ENCODE measurements at places on chromosomes 5 and 9. TPM values are rescaled to one million over a fixed set of nuclear protein-coding genes. Genes with fewer than 3 reads are reported as not detected.

Gene ARHGEF37
- 23.6 TPM for total RNA-seq

- no peak for ATAC-seq
Observed at GRCh38 chr5:125057912-125058826, 311.7 kb upstream of the ZNF608 start.

DNA sequence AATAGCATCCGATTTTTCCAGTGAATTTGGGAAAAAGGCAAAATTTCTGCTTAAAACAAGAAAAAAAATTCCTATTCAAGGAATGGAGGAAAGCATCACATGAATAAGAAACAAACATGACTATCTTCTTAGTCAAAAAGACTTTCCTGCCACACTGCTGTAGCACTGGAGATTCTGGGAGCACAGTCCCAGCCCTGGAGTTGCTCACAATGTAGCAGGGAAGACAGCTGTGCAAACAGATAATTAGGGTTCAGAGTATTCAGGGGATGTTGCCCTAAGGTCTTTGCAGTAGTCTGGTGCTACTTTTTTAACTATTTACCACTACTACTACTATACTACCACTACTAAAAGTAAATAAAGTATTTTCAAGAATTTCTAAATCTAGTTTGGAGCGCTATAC, 86.5 kb downstream of the BNC2 start:
- ATAC-seq = no peak

DNA sequence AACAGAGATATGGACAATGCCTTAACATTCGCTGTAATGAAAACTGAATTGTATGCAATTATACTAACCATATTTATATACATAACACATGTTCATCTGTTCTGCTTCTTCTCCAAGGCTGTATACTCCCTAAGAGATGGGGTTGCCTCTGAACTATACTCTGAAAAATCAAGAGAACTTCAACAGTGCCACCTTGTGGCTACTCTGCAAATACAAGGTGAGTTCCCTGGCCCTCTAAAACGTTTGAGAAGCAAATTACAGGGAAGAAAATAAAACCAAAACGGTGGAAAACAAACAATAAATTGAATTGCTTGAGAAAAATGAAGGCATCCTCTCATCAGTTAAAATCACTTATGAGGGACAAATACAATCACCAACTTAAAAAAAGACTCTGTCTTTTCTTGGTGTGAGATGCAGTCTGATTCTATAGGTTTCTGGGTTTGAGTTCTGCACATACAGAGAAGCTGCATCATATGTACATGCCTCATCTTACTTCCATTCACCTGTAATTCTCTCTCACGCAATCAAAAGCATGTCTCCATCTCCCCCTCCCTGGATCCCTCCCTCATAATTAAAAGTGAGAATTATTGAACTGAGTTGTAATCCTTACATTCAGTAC, 98.6 kb downstream of the FBXW11 start:
- peak; percentile 82 for ATAC-seq

Gene MRPL50
- 6.9 TPM for total RNA-seq

GRCh38 chr5:15606197-15606596, 106.2 kb downstream of the FBXL7 start:
- ATAC-seq = no peak

Gene INSL6
- total RNA-seq = not detected

DNA sequence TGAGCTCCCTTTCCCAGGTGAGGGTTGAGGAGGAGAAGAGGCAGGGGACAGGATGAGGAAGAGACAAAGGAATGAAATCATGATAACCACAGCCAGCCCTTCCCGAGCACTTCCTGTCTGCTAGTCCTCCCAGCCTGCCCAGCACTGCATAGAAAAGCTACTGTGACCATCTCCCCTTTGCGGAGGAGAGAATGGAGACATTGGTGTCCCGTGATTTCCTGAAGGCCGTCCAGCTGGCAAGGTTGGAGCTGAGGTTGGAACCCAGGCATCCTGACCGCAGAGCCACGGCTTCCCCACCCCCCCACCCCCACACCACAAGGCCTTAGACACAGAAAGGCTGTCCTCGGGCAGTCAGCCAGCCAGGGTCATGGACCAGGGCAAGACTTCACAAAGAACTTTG, 131.1 kb upstream of the ICE1 start:
- ATAC-seq = no peak

DNA sequence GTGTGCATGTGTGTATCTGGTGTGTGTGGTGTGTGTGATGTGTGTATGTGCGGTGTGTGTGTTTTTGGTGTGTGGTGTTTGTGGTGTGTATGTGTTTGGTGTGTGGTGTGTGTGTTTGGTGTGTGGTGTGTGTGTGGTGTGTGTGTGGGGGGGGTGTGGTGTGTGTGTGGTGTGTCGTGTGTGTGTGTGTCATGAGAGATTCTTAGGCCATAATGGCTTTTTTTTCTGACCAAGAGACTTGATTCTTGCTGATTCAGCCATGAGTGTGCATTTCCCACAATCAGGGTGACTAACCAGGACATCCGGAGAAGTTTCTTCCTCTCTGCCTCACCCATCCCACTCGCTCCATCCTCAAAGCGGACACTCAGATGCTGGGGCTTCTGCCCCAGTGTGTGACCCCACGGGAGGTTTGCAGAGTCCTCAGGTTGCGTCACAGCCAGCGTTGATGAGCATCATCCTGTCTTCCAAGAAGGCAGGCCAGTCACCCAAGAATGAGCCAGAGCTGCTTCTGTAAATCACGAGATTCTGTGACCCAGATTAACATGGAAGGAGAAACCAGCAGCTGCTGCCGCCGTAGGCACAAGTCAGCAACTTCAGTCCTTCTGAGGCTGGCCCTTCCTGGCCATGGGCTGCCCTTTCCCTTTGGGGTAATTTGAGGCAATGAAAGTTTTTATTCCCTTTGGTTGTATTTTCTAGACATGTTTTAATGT, 12.5 kb upstream of the CTSL start:
- ATAC-seq = peak; percentile 76

DNA sequence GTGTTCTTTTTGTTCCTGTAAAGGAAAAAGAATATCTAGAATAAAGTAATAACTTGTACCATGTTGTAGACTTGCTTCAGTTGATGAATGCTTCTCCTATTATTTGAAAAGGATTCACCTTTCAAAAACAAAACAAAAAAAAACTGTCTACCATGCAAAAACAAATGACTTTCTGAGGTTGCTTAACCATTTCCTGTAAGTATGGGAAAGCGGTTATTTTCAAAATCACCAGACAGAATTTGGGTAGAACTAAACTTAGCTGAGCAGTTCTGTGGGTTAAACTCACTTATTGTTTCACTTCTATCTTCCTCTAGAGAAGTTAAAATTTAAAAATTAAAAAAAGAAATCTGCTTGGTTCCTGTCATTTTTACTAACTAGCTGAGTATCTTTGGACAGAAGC, 25.2 kb downstream of the LNPEP start:
- ATAC-seq = no peak

GRCh38 chr5:112604732-112605630, 132.7 kb upstream of the APC start:
- ATAC-seq = no peak

- ATAC-seq = no peak
Observed at GRCh38 chr5:115573133-115573532, 28.6 kb upstream of the FEM1C start.

GRCh38 chr9:77386187-77386586, 208.9 kb downstream of the VPS13A start:
- no peak for ATAC-seq

DNA sequence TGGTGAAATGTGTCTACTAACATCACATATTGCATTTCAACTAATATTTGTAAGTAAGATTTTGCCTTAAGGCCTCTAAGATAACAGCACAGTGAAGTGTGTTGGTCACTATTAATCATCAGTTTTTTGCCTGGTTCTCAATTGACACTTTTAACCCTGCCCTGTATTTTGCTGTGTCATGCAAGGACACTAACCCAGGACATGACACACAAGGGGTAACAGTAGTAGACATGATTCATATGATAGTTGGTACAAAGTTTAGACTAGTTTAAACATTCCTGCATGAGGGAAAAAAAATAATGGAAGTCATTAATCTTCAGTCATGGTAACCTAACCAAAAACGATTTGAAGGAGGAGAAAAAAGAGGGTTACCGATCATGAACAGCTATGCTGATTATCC, 207.0 kb downstream of the DEPDC1B start:
- peak; percentile 85 for ATAC-seq

Gene PDLIM4
- 26.9 TPM for total RNA-seq

Gene COL15A1
- 7.5 TPM for total RNA-seq

GRCh38 chr9:34087370-34087769, 38.7 kb upstream of the UBAP2 start:
- ATAC-seq = no peak

Gene TGFBR1
- total RNA-seq = 31.5 TPM

DNA sequence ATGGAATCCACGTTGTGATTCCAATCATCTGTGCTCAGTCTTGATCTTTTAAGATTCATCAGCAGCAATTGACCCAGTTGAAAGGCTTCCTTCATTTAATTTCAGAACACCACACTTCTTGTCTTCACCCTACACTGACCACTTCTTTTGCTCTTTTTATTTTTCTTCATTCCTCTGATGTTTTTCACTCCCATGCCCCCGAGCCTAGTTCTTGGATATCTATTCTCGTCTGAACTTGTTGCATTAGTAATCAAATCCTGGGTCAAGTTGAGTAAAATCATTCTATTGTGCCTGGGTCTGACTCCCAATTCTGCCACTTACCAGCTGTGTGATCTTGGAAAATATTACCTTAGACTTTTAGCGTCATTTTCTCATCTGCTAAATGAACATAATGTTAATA, 356.5 kb downstream of the CDH12 start:
- ATAC-seq = no peak

Gene TMEM174
- not detected for total RNA-seq

GRCh38 chr9:133732639-133733408, 5.3 kb downstream of the SARDH start:
- no peak for ATAC-seq

DNA sequence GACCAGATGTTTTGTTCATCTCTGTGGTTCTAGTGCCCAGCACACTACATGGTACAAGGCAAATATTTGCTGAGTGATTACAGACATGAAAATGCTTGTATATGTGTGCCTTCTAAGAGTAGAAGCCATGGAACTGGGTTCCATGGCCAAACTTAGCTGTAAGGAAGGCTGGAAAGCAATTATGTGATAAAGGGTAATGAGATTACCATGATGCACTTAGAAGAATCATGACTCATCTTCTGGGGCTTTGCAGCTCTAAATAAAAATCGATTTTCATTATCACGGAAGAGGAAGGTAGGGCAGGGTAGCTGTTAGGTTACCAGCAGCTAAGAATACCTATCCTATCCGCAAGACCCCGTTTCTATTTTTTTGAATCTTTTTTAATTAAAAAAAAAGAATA, 28.0 kb downstream of the RFK start:
- no peak for ATAC-seq

GRCh38 chr5:176831425-176831824, 21.1 kb downstream of the UNC5A start:
- no peak for ATAC-seq

DNA sequence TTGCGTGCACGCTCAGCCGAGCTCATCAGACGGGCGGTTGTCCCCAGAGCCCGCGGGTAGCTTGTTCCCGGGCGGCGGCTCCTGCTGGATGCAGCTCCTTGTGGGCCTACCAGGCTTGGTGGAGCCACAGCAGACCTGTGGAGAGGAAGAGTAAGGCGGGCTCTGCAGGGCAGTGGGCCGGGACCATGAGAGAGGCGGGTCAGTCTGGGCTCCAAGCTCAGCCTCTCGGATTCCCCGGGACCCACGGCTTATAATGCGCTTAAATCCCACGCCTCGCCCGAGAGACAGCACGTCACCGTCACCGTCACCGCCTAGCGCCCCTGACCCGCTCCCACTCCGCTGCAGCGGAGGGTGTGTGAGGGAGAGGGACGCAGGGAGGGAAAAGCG, 1.9 kb upstream of the ANKRD18A start:
- no peak for ATAC-seq

GRCh38 chr9:26375448-26375847, 517.2 kb downstream of the CAAP1 start:
- no peak for ATAC-seq

DNA sequence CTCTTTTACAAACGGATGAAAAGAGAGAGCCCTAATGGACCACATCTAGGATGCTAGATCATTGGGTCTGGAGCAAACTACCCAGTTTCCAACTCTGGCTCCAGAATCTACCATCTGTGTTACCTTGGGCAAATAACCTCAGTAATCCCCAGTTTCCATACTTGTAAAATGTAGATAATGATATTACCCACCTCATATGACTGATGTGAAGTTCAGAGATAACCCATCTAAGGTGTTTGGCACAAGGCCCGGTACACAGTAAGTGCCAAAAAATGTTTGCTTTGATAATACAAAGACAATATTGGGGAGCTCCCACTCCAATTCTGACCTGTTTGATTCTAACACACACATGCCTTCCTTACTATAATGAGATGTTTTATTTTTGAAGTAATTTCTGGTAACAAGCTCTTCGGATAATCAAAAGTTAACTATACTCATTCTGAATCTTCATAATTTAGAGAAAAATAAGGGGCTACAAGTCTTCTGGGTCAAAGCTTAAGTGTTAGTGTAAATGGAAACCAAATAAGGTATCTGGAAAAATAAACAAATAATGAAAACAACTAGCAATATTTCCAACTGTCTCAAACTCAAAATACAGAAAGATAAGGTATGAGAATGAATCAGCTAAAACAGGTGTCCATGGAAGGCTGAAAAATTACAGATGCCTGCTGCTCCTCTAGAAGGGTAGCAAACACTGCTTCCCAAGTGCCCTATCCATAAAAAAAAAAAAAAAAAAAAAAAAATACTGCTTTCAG, 30.4 kb downstream of the ELL2 start:
- ATAC-seq = no peak

GRCh38 chr5:167840527-167841130, 450.8 kb upstream of the WWC1 start:
- ATAC-seq = no peak

GRCh38 chr5:68754536-68754935, 339.3 kb upstream of the SLC30A5 start:
- ATAC-seq = no peak

GRCh38 chr9:106954974-106955850, 92.2 kb downstream of the ZNF462 start:
- ATAC-seq = peak; percentile 35

Gene TGFBI
- total RNA-seq = 13.4 TPM

DNA sequence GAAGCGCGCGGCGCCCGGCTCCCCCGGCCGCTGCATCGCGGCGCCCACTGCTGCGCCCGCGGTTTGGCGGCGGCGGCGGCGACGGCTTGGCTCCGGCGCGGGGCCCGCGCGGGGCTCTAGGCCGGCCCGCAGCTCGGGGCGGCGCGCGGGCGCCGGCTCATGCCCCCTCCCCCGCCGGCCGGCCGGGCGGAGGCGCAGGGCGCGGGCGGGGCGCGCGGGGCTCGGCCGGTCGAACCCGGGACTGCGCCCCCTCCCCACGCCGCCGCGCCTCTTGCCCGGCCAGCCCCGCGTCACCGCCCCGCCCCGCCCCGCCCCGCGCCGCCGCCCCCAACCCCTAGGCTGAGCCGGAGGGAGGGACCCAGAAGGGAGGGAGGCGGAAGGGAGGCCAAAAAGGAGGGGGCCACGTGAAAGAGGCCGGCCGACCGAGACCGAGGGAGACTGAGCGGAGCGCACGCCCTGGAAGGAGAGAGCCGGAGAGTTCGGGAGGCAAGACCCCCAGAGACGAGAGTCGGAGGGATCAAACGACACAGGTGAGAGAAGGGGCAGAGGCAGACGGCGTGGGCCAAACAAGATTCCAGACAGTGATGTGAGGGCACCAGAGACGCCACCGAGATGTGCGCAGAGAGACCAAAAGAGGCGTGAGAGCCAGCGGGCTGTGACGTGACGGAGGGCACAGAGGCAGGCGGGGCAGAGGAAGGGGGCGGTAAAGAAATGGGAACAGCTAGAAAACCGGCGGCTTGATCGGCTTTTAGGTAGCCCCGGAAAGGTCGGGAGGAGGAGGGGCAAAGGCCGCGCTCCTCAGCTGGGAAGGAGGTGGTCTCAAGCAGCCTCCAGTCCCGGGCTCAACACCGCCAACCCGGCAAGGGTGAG, at the start of gene BARX1:
Gene BARX1, minus strand, starts transcription at position 245 of the 870 bp plus-strand sequence. Its CDS starts 209 bp downstream, at position 36.
- no peak for ATAC-seq

- no peak for ATAC-seq
Observed at GRCh38 chr5:35302544-35302943, 72.3 kb upstream of the PRLR start.

Data from esophagus mucosa (tissue), 1 donor.